ENCODE measurements at places on chromosomes 4 and X.
A peak's percentile ranks its signal among the peaks of the same experiment; 100 is the strongest.

DNA sequence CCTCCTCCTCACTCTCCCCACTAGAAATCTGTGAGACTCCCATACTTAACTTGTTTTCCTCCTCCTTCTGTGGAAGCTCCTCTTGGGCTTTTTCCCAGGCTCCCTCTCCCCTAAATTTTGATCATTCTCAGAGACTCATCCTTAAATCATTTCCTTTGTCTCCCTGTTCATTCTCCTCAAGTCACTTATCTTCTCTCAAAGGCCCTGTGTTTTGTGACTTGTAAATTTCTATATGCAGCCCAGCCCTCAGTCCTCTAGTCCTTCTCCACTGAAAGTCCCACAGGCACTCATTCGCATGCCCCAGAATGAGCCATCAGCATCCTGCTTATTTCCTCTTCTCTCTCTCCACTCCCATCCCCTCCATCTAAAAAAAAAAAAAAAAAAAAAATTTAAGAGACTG is 171.8 kb downstream of the SOWAHB start:
- no peak for DNase-seq

DNA sequence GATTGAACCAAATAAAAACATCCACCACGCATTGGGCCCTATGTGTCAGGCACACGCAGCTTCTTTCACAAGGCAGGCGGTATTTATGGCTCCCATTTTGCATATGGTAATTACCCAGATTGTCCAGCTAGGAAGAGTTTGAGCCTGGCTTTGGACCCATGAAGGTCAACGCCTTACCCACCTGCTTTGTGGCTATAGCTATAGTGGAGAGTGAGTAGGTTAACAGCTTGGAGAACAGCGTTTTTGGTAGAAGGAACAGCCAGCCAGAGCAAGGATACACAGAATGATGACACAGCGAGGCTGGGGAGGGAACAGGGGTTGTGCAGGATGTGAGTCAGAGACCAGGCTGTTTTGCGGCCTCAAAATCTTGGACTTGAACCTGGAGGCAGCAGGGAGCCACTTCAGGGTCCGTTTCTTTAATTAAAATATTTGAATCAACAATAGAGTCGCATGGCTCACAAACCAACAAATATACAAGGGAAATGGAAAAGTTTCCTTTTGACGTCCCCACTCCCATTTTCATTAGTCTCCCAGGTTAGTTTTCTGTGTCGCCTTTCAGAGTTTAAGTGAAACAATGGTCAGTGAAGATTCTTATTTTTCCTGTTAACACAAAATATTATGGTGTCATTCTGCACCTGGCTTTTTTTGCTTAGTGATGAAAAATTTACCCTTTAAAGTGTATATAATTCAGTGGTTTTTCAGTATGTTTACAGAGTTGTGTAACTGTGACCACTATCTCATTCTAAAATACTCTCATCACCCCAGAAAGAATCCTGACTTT is 118.2 kb upstream of the STX18 start:
- no peak for DNase-seq

GRCh38 chrX:153708415-153708814 is 15.8 kb downstream of the BCAP31 start:
- DNase-seq = peak; percentile 55

- DNase-seq = no peak
Observed at GRCh38 chrX:30910124-30910860, 21.2 kb upstream of the TAB3 start.

DNA sequence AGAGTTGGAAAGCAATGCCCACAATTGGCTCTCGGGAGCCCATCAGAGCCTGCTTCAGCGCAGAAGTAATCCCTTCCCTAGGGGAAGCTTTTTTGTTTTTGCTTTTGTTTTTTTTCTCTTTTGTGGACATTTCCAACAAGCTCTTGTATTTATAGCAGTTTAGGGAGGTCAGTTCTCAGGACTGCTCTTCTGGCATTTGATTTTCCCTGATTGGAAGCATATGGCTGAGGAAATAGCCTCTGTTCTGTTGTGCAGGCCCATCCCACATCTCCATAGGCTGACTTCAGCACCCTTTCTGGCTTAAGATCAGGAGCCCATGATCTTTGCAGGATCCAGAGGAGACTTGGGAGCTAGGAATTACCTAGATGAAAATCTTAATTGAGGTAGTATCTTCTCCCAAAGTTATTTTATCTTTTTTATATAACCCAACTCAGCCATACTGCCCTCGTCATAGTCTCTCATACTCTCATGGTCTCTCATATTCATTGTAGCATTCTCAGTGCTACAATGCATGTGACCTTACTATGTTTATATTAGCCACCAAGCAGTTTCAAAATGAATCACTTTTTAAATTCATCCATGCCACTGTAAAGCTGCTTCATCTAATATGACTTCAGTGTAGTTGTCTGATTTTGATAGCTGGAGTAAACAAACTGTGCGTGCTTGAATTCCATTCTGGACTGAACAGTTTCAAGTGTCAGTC is 16.7 kb downstream of the PAGE4 start:
- DNase-seq = no peak

DNA sequence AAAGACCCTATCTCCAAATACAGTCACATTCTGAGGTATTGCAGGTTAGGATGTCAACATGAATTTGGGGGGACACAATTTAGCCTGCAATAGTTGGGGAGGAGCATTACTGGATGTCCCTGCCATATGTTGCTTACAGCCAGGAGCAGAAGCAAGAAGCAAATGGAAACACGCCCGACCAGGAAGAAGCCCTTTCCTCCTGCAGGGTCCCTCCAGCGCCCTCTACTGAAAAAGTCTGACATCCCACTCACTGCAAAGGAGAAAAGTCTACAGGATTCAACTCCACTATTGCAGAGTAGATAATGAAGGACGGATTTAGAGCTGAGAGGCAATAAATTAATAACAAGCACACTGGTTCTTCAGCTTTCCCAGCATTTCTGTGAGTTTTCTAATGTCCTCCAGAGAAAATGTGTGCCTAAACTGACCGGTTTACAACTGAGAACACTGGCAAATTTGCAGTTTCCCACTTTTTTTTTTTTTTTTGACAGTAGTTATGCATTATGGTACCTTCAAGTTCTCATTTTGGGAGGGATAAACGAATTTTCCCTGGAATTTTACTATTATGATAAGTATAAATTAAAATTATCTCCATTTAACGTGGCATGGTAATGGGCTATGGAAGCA is 31.7 kb downstream of the COQ2 start:
- DNase-seq = peak; percentile 57

DNA sequence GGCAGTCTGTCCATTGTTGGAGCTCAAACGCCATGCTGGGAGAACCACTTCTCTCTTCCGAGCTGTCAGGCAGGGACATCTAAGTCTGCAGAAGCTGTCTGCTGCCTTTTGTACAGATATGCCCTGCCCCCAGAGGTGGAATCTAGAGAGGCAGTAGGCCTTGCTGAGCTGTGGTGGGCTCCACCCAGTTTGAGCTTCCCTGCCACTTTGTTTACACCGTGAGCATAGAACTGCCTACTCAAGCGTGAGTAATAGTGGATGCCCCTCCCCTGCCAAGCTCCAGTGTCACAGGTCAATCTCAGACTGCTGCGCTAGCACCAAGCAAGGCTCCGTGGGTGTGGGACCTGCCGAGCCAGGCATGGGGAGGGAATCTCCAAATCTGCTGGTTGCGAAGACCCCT is 145.7 kb downstream of the VSIG4 start:
- DNase-seq = no peak

GRCh38 chrX:114626323-114626722 is 42.4 kb downstream of the HTR2C start:
- DNase-seq = no peak

GRCh38 chr4:83216959-83217683 is 67.5 kb downstream of the COQ2 start:
- DNase-seq = no peak

DNA sequence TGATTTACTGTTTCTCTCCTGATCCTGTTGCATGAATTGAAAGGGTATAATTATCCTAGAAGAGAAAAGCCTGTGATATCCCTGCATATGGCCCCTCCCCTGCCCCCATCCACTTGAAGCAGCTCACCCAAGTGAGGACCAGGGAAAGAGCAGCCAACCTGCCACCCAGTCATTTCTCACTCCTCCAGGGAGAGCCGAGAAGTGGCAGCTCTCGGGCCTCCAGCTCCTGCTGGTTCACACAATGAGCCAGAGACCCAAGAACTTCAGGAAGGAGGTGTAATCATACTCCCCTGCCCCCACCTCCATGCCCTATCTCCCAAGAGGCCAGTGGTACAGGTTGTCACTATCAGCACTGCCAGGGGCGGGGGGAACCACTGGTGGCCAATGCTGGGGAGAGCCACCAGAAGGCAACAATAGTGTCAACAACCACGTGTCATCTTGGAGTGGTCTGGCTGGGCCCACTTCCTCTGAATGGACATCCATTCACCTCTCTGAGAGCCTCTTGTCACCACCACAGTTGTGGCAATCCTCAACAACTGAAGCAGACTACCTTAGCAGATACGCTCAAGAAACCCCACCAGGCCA is 42.9 kb downstream of the APOO start:
- no peak for DNase-seq

DNA sequence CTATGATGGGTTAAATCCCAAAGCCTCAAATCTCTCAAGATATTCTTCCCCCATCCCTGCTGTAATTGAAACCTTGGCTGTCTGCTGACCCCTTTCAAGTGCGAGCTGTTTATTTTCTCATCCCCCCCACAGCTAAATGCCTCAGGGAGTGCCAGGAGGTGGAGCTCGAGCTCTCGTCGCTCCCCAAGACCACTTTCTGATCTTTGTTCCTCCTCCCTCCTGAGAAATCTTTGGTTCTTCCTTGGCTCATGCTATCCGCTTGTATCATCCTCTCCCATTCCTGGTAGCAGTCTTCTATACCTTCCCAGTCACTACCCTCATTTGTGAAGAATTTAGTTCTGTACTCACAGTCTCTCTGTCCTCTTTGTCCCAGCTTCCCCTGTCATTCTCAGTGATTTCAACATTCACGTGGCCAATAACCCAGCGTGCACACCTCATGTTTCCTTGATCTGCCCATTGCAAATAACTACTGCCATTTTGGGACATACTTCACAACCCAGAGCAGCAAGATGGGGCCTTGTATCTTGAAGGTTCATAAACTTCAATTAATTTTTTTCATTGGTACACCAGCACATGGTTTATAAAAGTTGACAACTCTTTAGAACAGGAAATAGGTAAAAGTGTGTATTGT is 9.2 kb upstream of the SLC25A43 start:
- DNase-seq = no peak

- DNase-seq = no peak
Observed at GRCh38 chr4:156117743-156118142, 164.1 kb upstream of the CTSO start.

GRCh38 chr4:88033309-88033708 is 25.9 kb downstream of the PKD2 start:
- DNase-seq = peak; percentile 2

- DNase-seq = no peak
Observed at GRCh38 chr4:38313175-38313574, 350.8 kb upstream of the KLF3 start.

- DNase-seq = no peak
Observed at GRCh38 chr4:170106900-170107299, 17.1 kb upstream of the AADAT start.

GRCh38 chr4:158913766-158914165 is 144.9 kb downstream of the FNIP2 start:
- no peak for DNase-seq

GRCh38 chr4:154004507-154005170 is 215.8 kb upstream of the SFRP2 start:
- no peak for DNase-seq

DNA sequence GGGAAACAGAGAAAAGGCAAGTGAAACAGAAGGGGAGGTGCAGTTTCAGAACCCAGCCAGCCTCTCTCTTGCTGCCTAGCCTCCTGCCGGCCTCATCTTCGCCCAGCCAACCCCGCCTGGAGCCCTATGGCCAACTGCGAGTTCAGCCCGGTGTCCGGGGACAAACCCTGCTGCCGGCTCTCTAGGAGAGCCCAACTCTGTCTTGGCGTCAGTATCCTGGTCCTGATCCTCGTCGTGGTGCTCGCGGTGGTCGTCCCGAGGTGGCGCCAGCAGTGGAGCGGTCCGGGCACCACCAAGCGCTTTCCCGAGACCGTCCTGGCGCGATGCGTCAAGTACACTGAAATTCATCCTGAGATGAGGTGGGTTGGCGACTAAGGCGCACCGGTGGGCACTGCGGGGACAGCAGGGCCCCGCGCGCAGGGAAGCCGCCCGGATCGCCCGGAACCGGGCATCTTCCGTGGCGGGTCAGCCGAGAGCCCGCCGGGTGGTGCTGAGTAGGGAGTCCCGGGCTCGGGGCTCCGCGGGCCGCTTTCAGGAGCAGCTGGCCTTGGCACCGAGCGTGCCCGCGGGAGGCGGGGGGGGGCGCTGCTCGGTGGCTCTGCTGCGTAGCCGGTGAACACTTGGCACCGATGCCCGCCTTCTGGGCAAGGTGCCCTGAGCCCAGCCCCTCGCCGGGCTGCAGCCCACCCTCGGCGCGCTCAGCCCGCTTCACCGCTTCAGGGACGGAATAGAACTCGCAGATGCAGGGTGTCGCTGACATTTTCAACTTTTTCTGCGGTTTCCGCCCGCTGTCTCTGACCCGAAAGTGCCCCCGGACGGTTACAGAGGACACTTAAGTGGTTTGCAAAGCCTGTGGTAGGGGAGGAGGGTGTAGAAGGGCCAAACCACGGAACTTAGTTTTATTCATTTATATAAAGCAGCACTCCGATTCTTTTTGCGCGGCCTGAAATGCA is at the start of gene CD38:
Gene CD38 (plus strand): TSS at position 40 of the 953 bp plus-strand sequence. CDS start 87 bp downstream, at position 127.
- no peak for DNase-seq

DNA sequence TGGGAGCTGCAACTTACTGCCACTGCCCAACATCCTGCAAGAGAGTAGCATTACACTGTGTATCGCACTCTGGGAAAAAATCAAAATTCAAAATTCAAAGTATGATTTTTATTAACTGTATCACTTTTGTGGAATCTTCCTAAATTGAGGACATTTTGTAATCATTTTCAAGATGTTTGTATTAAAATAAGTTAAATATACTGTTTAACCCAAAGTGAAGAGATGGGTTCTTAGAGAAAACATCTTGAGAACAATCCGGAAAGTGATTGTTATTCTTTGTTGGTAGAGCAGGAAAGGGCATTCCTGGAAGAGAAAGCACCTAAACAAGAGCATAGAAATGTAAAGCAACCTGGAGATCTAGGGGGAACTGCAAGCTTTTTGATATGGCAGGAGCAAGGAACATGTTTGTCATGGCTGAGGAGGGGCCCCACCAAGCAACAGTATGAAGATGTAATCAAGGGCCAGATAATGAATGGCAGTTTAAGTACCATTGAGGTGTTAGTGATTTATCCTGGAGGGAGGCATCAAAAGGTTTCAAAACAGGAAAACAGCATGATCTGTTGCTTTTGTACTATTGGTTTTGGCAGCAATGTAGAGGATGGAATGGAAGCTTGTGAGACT is 14.1 kb upstream of the SEC24D start:
- no peak for DNase-seq

- no peak for DNase-seq
Observed at GRCh38 chr4:100117750-100118149, 72.5 kb downstream of the DDIT4L start.

- DNase-seq = no peak
Observed at GRCh38 chrX:10794203-10794630, 173.8 kb upstream of the MID1 start.

- DNase-seq = no peak
Observed at GRCh38 chrX:6910218-6910617, 237.3 kb upstream of the STS start.

Measured in NCI-H1694 treated with DMSO at 0.1 percent for 48 hours (cell line).